ENCODE measurements at places on chromosomes 4 and X.

DNA sequence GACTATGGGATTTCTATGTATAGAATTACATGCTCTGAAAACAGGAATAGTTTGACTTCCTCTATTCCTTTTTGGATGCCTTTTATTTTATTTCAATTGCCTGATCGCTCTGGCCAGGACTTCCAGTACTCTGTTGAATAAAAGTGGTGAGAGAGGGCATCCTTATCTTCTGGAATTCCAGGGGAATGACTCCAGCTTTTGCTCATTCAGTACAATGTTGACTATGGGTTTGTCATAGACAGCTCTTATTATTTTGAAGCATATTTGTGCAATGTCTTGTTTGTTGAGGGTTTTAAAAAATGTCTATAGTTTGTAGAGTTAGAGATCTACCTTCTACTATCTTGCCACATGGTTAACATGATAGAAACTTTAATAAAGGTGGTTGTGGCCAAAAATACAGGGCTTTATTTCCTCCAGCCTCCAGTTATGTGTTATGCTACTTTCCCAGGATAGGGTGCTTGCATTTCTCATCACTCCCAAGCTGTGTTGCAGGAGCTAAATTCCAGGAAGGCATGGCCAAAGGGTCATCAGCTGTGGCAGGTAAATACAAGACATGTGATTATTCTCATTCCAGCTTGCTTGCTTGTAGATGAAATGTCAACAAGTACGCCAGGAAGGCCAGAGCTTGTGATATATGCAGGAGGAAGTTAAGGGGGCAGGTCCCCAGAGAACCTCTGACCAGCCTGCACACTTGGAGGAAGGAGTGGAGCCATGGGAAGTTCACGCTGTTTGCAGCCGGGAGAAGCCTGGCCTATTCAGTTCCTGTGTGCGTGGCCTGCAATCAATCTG lies 142.4 kb upstream of the CPXCR1 start:
- no peak for DNase-seq

DNA sequence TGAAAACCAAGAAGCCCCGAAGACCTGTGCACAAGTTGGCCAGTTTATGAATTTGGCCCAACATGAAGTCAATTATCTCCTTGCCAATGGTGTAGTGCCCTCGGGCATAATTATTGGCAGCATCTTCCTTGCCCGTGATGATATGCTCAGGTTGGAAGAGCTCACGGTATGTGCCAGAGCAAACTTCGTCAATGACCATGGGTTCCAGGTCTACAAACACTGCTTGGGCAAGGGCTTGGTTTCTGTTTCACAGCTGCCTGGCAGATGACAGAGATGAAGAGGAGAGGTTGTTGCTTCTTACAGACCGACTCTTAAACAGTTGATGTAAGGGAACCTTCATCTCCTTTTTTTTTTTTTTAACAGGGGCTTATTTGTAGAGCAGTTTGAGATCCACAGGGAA lies 135.6 kb upstream of the PLS3 start:
- no peak for DNase-seq

GRCh38 chr4:45578874-45579273 lies 545.0 kb downstream of the GABRG1 start:
- DNase-seq = no peak

GRCh38 chrX:80817002-80817401 lies 7.3 kb upstream of the BRWD3 start:
- no peak for DNase-seq

DNA sequence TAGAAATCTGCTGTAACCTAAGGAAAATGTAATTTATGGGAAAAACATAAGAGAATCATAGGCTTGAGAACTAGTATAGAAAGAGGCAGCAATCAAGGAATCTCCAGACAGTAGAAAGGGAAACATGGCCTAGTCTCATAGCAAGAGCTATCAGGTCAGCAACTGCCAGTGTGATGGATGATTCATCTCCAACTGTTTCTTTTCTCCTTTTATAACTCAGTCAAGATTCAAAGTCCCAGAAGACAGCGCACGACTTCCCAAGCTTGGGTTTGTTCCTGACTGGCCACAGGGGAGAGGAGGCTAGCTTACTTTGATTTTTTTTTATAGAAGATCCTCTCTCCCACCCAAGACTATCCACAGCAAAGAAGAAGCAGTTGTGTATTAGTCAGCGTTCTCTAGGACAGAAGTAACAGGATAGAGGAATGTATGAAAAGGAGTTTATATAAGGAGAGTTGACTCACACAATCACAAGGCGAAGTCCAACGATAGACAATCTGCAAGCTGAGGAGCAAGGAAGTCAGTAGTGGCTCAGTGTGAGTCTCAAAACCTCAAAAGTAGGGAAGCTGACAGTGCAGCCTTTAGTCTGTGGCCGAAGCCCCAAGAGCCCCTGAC lies 181.5 kb downstream of the GC start:
- no peak for DNase-seq

GRCh38 chr4:99447079-99447478 lies 11.9 kb upstream of the ADH7 start:
- no peak for DNase-seq
